ENCODE measurements at places on chromosomes 3 and 15.

DNA sequence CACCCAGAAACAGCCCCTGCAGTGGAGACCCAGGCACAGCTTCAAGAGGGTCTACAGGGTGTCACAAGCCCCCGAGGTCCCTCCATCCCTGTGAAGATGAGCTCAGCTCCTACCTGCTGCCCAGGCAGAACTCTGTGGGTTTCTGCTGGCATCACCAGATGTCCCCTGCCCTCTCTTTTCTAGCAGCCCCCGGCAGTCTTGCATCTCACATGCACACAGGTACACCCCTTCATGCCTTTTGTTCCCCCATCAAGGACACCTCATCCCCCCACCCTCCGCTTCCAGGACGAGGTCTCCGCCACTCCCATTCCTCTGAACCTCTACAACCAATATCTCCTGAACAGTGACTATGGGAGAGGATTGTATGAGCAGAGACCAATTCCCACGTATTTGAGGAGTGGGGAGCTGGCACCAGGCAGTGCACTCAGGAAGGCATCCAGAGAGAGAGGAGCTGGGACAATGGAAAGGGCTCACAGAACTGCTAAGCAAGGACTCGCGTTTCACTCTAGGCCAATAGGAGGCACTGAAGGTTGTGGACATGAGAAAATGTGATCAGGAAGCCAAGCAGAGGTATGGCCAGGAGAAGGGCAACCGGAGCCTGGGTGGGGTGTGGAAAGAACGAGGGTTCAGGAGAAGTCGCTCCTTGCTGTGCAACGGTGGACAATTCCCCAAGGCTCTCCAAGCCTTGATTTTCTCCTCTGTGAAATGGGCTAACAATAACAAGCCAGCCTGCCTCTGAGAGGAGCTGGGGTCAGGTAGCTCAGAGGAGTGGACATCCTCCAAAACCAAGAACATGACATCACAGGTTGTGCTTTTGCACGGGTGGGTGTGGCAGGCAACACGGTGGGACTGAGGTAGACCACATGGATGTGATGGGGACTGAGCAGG is 115.2 kb downstream of the CHSY1 start:
- no peak for DNase-seq

DNA sequence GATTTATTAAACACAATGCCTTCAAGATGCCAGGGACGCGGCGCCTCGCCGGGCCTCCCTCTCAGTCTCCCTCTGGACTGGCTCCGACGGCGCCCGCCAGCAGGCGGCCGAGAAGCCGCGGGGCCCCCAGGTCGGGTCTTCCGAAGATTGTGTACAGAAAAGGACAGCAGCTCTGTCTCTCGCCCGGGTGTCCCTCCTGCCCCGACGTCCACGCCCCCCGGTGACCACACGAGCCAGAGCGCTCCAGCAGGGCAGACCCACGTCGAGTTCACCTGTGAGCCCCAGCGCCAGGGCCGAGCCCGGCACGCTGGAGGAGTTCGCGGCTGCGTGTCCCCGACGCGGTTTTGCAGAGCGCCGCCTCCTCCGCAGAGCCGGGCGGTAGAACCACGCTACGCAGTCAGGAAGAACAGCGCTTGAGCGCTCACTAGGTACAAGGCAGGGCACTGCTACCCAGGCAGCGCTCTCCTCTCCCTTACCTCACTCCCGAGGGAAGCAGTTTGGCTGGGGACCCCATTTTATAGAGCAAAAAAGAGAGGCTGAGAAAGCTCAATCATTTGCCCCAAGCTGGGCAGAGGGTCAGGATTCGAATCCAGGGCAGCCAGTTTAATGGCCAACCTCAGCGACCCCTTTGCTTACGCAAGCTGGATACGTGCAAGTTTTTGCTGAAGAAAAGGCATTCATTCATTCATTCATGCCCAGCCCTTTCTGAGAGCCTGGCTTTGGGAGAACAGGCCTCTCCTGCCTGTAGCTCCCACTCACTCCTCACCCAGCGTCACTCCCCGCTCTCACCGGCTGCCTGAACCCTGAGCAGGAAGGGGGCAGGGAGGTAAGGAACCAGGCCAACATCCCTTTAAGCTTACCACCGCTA is 3.0 kb upstream of the TLE3 start:
- DNase-seq, result peak; percentile 24

DNA sequence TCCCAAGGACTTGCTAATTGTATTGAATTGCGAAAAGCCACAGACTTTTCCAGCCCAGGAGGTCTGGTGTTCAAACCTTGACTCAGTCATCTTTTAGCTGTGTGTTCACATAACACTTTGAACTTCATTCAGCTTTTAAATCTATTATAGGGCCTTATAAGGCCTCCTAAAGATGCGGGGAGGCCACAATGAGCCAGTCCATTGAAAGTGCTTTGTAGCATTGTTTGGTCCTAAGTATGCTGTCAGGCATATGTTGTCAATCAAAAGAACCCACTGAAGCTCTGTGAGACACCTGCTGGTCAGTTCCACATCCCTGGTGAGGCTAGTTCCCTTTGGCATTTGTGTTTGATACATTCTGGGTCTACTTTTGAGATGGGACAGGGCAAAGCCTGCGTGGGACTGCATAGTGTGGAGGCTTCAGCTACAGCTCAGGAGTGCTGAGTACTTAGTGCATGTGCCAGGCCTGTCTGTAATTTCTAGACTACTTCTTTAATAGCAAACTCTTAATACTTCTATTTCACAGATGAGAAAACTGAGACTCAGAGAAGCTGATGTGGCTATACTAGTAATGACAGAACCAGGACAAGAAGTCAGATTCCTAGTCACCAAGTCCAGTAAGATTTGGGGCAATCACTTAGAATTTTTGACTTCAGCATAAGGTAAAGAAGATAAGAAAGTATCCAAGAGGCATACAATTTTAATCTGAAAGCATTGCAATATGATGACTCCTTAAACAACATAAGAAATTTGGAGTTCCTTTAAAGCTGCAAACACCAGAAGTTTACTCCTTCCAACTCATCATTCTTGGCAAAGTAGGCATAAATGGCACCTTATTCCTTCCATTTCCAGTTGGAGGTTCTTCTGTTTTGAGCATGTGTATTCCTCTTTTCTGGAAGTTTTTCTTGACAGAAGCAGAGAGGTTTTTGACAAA is 213.0 kb downstream of the PDCD6IP start:
- no peak for DNase-seq

- DNase-seq, result no peak
Measured at GRCh38 chr3:64063207-64063982, 40.1 kb upstream of the PSMD6 start.

DNA sequence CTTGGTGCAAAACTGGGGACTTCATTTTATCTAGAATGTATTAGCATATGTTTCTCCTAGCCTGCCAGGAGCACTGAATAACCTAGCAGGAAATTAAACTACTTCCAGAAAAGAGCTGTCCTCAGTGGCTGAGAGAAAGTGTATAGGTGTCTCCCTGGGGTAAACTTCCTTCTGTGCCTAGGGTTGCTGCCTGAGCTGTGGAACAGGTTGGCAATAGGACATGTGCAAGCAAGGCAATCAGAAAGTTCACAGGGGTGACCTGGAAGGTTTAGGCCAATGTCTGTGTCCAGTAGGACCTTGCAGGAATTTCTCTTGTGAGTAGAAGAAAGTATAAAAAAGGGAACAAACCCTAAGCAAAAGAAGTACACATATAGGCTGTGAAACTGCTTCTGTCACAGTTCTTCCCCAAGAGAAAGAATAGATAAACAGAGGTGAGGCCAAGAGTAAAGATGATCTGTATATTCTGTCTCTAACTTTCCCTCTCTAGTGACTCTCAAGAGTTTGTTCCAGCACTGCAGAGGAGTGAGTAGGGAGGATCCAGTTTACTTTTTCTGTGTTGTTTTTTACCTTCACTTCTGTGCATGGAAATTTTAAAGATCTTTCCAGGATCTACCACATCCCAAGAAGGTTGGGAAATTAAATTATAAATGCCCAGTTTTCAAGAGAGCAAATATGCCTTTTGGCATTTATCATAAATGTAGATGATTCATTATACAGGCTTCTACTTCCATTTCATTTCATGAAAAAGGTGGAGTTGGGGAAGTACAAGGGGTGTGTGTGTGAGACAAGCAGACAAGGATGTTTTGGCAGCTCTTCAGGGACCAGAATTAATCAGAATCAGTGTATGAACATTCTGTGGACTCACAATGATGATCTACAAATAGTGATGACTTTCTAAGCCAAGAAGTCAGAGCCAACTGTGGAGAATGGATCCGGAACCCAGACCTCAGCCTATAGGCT is 155.2 kb downstream of the RBPMS2 start:
- DNase-seq, result no peak

DNA sequence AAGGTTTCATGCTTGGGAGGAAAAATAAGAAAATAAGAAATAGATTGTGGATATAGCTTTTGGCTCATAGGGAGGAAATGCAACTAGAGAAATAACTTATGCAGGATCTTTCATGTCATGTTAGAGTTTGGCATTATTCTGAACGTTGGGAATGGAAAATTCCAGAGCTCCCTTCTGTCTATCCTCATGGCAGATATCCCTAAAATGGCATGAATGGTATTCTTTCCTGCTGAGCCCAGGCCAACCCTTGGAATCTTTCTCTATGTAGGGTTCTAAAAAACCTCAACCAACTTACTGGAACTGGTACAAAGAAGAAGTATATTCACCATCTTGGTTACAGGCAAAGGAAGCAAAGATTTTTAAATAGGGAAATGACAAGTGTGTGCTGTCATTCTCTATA is 212.5 kb downstream of the CHST2 start:
- DNase-seq, result no peak

DNA sequence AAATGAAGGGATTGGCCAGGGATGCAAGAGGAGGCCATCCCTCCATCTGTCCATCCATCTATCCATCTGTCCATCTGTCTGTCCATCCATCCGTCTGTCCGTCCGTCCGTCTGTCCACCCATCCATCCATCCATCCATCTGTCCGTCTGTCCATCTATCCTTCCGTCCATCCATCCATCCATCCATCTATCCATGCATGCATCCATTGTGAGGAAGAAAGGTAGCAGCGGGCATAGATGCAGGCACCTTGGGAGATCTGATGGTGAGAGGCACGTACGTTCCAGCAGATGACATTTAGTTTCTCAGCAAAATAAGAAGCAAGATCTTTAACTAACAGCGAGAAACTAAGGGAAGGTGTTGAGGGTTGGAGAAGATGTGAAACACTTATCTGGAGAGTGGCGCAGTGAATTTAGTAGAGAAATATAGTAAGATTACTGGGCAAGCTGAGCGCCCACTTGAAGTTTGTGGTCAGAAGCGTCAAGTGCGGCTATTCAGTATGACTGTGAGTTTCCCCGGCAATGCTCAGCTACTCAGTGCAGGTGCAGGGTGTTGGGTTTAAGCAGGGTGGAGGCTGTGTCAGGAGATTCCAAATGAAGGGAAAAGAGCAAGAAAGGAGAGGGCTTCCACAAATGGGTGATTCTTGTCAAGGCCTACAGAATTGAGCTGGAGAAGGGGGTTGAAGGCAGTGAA is 22.4 kb upstream of the SRP14 start:
- no peak for DNase-seq

DNA sequence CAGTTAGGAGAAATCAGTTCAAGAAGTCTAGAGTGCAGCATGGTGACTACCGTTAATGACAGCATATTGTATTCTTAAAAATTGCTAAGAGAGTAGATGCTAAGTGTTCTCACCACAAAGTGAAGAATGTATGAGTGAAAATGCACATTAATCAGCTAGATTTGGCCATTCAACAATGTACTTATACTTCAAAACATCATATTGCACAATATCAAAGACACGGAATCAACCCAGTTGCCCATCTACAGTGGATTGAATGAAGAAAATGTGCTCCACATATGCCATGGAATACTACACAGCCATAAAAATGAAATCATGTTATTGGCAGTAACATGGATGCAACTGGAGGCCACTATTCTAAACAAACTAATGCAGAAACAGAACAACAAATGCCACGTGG is 119.9 kb upstream of the NDN start:
- no peak for DNase-seq

- no peak for DNase-seq
Measured at GRCh38 chr3:129182390-129183185, 1.1 kb downstream of the CNBP start.

GRCh38 chr3:182970811-182971418 is 9.4 kb downstream of the DCUN1D1 start:
- no peak for DNase-seq

GRCh38 chr3:89440386-89440785 is 333.0 kb downstream of the EPHA3 start:
- DNase-seq, result no peak

All from inflammatory macrophage treated with lipopolysaccharide for 4 hours (primary cell).